ENCODE measurements at places on chromosomes 12 and 14.
A peak's percentile ranks its signal among the peaks of the same experiment; 100 is the strongest.

DNA sequence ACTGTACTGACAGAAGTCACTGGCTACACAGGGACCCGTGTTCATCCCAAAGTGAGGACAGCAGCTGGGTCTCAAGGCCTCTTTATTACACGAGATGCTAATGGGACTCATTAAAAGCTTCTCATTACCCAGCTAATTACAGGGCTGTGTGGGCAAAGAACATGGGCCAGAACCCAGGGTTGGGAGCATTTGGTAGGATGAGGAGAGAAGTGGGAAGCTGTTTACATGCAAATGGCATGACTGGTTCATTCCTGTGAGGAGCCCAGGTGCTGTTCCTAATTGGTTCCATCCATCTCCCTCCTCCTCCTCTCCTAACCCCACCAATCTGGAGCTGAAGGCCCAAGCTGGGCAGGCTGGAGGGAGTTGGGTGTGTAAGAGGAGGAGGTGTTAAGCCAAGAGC lies 8.9 kb upstream of the TAC3 start:
- no peak for DNase-seq

GRCh38 chr12:71038960-71039359 lies 118.4 kb upstream of the PTPRR start:
- DNase-seq: no peak

GRCh38 chr14:89085231-89085731 lies 260.8 kb downstream of the TTC8 start:
- no peak for DNase-seq

DNA sequence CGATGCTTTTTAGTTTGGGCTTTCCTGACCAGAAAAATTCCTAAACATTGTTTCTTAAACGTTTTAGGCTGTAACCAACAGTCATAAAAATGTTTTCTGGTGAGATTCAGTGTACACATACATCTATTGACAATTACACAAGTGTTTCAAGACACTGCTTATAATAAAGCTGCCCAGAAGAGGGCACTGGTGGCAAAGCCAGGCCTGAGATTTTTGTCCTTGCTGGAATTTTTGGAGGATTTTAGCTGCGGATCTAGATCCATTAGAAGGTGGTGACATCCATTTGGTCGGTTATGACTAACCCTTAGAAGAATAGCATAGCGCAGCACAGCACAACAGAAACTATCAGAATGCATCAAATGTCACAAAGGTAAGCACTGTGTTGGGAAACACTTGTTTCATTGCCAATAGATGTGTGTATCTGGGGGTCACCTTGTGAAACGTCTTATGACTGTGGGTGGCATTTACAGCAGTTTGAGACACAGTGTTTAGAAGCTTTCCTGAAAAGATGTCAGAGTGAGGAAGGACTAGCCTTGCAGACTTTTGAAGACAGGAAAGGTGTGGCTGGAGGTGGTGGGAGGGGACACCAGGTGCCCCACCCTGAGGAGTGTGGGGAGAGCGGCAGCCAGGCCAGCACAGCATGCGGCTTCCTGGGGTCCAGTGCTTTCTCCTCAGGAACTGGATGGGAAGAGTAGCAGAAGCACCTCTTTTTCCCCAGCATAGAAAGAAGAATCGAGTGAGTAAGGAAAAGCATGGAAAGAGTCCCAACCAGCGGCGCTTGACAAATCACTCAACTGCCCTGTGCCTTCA lies 54.7 kb upstream of the FKBP4 start:
- peak; percentile 1 for DNase-seq

DNA sequence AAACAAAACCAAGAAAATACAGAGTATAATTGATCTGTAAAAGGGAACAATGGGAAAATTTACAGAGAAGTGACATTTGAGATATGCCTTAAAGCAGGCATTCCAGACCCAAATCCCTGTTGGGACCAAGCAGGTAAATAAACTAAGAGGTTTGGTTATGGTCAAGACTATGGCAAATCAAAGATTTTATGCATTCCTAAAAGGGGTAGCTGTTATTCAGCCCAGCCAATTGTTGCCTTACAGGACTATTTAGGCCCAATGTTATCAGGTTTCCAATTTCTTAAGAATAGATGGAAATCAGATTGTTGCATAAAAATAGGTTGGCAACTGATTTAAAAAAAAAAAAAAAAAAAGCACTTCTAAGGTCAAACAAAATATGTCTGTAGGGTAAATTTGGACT lies 5.3 kb downstream of the DNAI7 start:
- no peak for DNase-seq

GRCh38 chr12:15856097-15856982 lies 25.8 kb upstream of the STRAP start:
- DNase-seq: peak; percentile 15

GRCh38 chr12:47819896-47820630 lies at the start of gene HDAC7:
TSS of gene HDAC7 (minus strand) at chr12:47819903. CDS start at chr12:47819785, 118 bp downstream.
- peak; percentile 21 for DNase-seq

DNA sequence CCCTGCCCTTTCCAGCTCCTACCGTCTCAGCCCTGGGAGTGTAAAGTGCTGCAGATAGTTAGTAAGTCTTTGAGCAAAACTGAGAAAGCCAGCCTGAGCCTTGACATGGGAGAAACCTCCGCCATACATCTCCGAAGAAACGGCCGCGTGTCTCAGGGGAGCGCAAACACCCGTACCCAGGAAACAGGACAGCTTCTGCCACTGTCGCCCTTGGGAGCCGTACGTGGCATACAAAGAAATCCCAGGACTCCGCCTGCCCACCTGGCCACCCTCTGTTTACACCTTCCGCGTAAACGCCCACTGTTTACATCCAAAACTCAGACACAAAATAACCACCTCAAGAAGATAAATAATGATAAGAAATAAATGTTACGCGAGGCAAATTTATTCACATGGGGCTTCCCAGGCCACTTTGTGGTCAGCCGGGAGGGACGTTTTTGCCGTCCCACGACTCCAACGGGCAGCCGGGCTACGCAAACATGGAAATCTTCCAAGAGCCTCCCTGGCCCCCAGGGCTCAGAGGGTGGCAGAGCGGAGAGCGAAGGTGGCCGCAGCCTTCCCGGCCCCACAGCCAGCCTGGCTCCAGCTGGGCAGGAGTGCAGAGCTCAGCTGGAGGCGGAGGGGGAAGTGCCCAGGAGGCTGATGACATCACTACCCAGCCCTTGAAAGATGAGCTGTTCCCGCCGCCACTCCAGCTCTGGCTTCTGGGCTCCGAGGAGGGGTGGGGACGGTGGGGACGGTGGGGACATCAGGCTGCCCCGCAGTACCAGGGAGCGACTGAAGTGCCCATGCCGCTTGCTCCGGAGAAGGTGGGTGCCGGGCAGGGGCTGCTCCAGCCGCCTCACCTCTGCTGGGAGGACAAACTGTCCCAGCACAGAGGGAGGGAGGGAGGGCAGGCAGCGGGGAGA lies at the start of gene BDKRB2:
Gene BDKRB2 (plus strand): TSS at position 689 of the 908 bp plus-strand sequence. CDS start 32,269 bp downstream, outside the sequence.
- peak; percentile 27 for DNase-seq

GRCh38 chr12:19018302-19018970 lies 111.1 kb upstream of the PLEKHA5 start:
- no peak for DNase-seq

GRCh38 chr12:87344699-87345098 lies 684.5 kb downstream of the C12orf50 start:
- DNase-seq: no peak

GRCh38 chr12:70748809-70749208 lies 111.6 kb upstream of the PTPRB start:
- no peak for DNase-seq

GRCh38 chr14:74949859-74950573 lies 5.4 kb downstream of the PGF start:
- DNase-seq: no peak

- DNase-seq: no peak
These were observed 60.2 kb downstream of the PPP1R12A start for GRCh38 chr12:79874665-79875064.

DNA sequence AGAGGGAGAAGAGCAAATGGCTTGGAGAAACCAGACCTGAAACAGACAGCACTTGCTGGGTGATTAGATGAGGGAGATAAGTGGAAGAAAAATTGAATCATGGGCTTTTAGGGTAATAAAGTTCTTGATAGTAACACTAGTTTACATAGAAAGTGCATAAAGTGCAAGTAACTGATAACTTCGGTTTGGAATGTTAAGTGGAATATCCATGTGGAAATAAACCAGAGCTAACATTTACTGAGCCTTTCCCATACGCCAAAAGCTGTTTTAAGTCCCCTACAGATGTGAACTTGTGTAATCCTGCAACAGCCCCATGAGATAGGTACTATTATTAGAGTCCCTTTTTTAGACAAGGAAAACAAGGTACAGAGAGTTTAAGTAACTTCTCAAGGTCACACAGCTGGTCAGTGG lies 77.1 kb upstream of the NUDT4 start:
- DNase-seq: no peak

GRCh38 chr12:72075891-72076557 lies 137.4 kb downstream of the TPH2 start:
- DNase-seq: peak; percentile 38

DNA sequence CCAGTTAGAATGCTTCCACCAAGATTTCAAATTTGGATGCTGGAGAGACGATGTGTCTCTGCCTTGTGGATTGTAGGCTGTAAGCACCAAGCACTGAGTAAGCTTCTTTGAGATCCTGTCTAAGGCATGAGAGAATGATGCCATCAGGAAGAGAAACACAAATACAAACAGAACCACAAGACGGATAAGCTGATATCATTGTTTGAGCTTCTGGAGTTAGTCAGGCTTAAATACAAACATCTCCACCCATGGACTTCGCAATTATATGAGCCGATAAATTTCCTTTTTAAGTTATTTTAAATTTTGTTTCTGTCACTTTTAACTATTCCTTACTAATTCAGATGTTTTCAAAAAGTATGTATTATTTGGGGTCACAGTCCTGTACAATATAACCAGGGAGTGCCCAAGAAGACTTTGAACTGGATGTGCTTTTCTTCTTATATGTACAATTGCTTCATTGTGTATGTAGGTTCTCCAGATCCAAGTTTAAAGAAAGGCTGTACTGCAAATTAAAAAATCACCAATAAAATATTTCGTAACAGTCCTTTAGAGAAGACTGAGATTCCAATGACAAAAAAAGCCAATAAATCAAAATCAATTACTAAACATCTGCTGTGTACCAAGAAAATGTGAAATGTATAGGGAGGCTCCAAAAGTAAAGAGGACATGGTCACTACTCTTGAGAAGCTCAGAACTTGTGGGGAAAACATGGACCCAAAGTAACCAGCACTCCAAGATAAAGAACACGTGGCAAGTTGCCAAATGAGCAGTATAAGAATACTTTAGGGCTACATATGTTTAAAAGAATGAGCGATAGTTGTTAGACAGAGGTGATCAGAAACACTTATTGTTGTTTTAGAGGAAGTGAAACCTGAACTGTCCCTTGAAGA lies 274.1 kb downstream of the ADAMTS20 start:
- DNase-seq: no peak

- no peak for DNase-seq
These were observed 50.7 kb downstream of the RBMS2 start for GRCh38 chr12:56572288-56572687.

DNA sequence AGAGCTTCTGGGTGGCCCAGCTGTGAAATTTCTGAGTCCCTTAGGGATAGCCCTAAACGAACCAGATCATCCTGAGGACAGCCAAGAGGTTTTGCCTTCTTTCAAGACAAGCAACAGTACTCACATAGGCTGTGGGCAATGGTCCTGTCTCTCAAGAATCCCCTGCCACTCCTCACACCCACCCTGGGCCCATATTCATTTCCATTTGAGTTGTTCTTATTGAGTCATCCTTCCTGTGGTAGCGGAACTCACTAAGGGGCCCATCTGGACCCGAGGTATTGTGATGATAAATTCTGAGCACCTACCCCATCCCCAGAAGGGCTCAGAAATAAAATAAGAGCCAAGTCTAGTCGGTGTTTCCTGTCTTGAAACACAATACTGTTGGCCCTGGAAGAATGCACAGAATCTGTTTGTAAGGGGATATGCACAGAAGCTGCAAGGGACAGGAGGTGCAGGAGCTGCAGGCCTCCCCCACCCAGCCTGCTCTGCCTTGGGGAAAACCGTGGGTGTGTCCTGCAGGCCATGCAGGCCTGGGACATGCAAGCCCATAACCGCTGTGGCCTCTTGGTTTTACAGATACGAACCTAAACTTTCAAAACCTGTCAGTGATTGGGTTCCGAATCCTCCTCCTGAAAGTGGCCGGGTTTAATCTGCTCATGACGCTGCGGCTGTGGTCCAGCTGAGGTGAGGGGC lies 38.9 kb downstream of the DAD1 start:
- DNase-seq: no peak

DNA sequence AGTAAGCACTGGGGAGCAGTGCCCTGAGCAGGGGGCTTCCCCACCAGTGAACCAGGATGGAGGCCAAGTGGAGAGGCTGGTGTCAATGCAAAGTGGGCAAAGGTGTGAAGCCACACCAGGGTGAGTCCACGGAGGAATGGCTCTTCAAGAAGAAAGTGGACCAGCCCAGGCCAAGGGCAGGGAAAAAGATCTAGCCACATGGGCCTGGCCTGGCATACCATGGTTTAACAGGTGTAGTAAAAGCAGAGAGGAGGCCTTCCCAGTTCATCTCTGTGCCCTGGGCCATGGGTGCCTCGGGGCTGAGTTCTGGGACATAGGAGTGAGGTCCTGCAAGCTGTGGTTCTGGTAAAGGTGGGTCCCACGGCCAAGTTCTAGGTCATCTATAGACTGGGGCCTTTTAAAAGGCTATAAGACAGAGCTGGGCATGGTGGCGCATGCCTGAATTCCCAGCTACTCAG lies 153.4 kb downstream of the DPF3 start:
- no peak for DNase-seq

GRCh38 chr14:99530407-99531155 lies 49.4 kb downstream of the CCNK start:
- no peak for DNase-seq

DNA sequence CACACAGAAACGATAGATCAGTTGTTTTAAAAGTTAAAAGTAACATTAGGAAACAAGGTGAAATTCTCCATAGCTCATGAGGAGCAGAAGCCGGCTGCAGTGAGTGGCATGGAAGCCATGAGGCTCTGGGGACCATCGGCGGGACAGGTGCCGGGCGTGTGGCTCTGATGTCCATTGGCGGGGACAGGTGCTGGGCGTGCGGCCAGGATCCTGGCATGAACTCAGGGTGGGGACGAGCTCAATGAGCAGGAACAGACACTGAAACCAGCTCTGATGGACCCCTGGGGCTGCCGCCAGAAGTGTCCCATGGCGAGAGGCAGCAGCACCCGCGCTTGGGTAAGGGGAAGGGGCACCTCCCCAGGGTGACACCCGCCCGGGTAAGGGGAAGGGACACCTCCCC lies 75.1 kb downstream of the NOC4L start:
- DNase-seq: no peak
